ENCODE measurements at places on chromosomes 12 and 14.

GRCh38 chr12:100539202-100539601 lies 34.3 kb upstream of the GAS2L3 start:
- ATAC-seq = no peak

GRCh38 chr12:78712834-78713481 lies 151.6 kb upstream of the SYT1 start:
- ATAC-seq = no peak

- no peak for ATAC-seq
Measured at GRCh38 chr12:108446766-108447165, 68.3 kb upstream of the FICD start.

GRCh38 chr12:30417697-30418231 lies 277.9 kb downstream of the IPO8 start:
- ATAC-seq = no peak

- no peak for ATAC-seq
Measured at GRCh38 chr12:69512820-69513219, 42.6 kb downstream of the FRS2 start.

DNA sequence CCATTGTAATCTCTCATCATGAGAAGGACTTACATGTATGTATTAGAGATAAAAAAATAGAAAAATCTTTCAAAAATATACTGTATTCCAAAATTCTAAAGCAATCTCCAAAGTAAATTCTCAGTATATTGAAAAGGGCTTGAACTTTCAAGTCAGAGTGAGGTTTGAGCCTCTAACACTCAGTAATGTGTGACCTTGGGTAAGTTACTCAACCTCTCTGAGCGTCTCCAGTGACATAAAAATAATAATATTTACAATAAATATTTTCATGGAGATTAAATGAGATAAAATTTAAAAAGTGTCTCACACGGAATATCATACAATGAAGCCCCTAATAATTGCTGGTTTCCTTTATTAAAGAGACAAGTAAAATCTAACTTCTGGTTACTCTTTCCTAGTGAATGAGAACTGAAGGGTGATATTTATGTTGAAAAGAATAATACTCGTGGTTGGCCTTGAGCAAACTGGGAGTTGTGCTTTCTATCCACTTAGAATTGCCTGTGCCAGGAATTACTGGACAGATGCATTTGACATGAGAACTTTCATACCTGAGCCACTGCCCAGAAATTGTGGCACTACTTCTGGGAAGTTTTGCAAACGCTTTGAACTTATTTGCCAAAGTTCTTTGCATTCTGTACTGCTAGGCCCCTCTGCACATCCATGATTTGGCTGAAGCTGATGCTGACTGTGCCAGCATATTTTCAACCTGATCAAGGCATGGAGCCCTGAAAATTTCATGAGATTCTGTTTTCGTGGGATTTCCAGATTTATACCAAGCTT lies 933.7 kb downstream of the GALC start:
- no peak for ATAC-seq

- ATAC-seq = no peak
Measured at GRCh38 chr12:81974762-81975161, 215.6 kb upstream of the PPFIA2 start.

DNA sequence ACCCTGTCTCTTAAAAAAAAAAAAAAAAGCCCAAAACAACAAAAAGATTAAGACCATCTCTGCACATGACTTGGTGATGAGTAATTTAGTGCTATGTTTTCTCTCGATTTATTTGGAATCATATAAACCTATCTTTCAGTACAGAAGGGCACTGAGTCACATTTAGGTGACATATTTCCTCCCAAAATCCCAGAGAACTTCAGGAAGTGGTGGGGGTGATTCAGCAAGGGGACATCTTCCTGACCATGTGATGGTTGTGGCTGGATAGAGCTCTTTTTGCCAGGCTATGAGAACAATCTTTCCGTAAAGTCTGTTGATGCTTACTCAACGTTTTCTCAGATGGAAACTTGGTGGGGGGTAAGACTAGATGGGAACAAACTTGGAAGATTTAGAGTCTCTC lies 50.0 kb downstream of the PPFIBP1 start:
- no peak for ATAC-seq

- no peak for ATAC-seq
Measured at GRCh38 chr14:65082930-65083329, 19.4 kb downstream of the MAX start.

All from stimulated activated memory B cell treated with anti-CD40 and anti-IgM and Interleukin-4, amounts not matched to agents 10 μg/mL and 1 μg/mL and 100 μg/mL, for 72 hours (primary cell).